ENCODE measurements at places on chromosomes 5 and 9.

GRCh38 chr5:38208782-38209378 lies 49.5 kb upstream of the EGFLAM start:
- no peak for DNase-seq

DNA sequence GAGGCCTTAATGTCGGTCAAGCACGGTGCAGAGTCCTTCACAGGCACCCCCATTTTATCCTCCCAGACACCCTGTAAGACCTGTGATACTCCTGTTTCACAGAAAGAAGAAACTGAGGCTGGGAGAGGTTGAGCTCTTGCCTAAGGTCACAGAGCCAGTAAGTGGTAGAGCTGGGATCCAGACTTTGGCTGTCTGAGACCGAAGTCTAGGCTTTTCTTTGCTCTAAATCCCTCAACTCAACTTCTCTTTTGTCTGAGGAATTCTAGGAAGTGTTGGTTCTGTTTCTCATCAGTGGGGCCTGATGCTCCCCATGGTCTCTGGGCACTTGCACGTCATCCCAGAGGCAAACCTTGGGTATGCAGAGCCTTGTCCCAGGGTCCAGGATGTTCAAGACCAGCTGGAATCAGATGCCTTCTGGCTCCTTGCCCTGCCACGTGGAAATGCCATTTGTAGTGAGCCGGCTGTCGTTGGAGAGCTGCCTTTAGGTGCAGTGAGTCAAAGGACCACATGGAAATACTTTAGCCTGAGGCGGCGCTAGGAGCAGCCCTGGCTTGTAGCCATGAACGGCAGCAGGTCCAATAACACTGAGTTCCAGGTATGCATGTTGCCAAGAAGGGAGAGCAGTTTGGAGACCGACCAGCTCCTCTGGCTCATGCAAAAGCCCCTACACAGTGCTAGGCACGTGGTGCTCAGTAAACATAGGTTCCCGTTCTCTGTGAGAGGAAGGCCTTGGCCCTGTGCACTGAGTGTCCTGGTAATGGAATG lies 9.2 kb downstream of the DCANP1 start:
- DNase-seq, result no peak

GRCh38 chr9:127574072-127574993 lies 37.7 kb upstream of the STXBP1 start:
- no peak for DNase-seq

GRCh38 chr9:76912636-76913275 lies 6.8 kb upstream of the PRUNE2 start:
- no peak for DNase-seq

- no peak for DNase-seq
Measured at GRCh38 chr5:148966348-148966747, 96.5 kb downstream of the SH3TC2 start.

DNA sequence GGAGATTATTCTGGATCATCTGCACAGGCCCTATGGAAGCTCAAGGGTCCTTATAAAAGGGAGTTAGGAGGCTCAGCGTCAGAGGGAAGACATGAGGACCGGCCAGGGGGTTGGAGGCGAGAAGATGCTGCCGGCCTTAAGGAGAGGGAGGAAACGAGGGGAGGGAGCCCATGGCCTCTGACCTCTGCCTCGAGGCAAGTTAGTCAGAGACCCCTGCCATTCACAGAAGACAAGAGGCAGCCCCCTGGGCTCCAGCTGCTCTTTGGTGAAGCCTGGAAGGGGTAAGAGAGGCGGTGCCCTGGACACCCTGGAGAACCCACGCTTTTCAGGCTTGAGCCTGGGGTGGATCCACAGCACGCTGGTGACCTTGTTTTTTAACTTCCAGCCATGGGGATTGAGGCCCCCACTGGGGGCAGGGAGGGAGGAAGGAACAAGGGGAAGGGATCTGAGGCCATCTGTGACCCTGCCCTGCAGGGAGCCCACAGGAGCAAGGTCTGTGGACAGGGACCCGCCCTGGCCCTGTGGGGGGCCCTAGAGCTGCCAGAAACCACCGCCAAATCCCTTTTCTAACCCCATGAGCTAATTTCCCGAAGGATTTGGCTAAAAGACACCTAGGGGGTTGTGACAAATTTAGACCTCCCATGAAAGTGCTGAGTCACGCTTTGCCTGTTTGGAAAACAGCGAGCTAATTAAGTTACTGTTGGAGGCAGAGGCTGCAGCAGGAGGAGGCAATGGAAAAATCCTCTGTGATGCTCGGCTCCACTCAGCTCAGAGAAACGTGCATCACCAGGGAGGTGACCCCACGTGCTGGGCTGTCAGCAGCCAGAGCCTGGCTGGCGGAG lies 49.7 kb downstream of the OLFM1 start:
- no peak for DNase-seq

DNA sequence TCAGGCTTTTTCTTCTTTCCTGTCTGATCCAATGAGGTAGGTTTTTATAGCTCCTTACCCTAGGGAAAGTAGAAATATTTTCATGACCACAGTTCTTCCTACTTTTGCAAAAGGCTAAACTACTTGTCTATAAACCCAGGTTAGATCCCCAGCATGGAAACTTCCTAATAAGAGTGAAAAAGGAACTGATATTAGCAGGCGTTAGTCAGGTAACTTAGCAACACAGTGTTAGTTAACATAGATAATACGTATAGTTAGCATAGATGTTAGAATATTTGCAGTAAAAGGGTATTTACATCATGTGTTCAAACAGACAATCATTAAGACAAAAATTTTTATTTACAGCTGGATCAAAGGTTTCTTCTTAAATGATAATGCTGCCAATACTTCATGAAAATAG lies 162.9 kb upstream of the DAB2 start:
- DNase-seq, result no peak

DNA sequence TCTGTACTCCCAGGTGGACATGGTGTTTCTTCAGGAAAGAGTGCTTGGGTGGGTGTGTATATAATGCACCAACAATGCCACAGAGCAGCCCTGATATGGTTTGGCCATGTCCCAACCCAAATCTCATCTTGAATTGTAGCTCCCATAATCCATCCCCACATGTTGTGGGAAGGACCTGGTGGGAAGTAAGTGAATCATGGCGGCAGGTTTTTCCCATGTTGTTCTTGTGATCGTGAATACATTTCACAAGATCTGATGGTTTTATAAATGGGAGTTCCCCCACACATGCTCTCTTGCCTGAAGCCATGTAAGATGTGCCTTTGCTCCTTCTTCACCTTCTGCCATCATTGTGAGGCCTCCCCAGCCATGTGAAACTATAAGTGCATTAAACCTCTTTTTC lies 158.5 kb downstream of the NR3C1 start:
- no peak for DNase-seq

All from activated CD8-positive, alpha-beta memory T cell treated with anti-CD3 and anti-CD28 coated beads for 1 hour (primary cell).